ENCODE measurements at places on chromosomes 11 and 22.

DNA sequence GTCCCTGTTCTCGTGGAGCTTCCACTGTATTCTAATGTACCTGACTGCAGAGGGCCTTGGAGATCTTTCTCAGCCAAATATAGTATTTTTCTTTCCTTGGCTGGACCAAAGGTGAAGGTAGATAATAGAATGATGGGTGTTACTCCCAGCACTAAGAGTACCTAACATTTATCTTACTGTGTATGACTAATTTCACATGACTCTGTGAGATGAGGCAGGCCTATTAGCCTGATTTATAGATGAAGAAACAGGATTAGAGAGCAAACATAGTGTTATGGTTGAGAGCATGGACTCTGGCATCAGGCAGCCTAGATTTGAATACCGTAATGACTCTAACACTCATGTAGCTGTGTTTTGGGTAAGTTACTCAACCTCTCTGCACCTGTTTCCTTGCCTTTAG is 2.7 kb downstream of the ACO2 start:
- DNase-seq: no peak

DNA sequence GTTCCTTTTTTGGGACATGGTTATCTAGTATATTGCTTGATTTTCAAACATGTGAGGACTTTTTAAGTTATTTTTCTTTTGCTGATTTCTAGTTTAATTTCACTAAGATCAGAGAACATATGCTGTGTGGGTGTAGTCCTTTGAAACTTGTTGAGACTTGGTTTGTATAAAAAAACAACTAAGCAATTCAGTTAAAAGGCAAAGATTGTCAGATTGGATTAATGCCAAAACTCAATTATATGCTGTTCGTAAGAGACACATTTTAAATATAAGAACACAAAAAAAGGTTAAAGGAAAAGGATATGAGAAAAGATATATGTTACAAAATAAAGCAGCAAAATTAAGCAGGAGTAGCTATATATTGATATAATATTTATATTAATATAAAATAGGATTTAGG is 17.8 kb upstream of the RRM1 start:
- no peak for DNase-seq

DNA sequence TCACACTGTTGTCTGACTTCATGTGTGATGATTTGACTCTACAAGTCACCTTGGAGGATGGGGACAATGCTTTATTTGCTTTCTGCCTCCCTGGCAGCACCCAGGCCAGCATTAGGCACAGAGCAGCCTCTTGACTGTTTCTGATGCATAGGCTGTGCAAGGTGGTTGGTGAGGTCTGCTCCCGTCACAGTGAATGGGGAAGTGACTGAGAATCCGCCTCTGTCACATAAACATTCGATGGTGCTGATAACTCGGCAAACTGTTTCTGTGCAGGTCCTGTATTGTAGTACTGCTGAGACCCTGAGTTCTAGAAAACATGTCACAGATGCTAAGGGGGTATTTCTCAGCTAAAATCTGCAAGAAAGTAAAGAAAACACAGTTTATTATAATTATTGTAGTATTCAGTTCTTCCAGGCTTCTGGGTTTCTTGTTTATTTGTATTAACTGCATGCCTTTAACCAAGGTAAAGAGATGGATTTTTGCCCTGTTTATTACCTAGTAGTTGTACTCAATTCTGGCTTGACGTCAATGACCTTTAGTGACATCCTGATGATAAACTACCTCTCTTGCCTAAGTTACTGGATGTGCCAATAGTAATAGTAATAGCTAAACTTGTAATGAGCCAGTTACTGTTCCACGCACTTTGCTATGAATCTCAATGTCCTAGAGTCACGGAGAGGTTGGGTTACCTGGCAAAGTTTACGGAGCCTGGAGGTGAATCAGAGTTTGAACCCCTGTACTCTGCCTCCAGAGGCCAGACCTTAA is 24.8 kb upstream of the RCN1 start:
- DNase-seq: no peak

GRCh38 chr11:24844406-24844805 is 347.6 kb downstream of the LUZP2 start:
- no peak for DNase-seq

GRCh38 chr11:92804388-92804966 is 165.0 kb upstream of the MTNR1B start:
- DNase-seq: no peak

GRCh38 chr11:63459586-63459985 is 31.4 kb downstream of the PLAAT5 start:
- no peak for DNase-seq

DNA sequence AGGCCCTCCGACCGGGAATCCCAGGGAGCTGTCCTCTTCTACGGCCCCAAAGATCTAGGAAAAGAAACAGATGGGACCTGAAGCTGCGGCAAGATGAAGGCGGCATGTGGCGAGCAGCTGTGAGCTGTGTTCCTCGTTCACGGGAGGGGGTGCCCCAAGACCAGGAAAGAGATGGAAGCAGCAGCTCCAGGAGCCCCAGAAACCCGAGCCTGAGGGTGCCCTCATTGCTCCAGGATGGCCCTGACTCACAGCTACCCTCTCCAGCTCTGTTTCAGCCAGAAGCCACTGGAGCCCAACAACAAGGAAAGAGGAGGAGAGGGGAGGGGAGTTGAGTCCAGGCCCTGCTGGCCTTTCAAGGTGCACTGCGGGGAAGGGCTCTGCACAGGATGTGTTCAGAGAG is 23.7 kb upstream of the NAP1L4 start:
- peak; percentile 17 for DNase-seq

- no peak for DNase-seq
Observed at GRCh38 chr22:17810570-17811116, 36.4 kb upstream of the BID start.

DNA sequence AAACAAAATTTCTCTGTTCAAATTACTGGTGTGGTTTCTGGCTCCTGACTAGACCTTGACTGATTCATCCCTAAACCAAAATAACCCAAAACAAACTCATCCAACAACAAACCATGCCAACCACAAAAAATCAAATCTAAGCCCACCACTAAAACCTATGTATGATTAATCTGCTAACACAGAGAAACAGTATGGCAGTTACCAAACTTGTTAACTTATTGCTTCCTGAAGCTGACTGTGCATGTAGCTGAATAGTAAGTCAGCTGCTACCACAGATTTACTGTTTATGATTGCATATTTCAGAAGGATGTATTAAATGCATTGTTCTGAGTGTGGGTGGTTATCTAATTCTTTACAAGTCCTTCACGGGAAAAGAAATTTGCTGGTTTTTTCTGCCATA is 231.1 kb downstream of the SWAP70 start:
- peak; percentile 79 for DNase-seq

DNA sequence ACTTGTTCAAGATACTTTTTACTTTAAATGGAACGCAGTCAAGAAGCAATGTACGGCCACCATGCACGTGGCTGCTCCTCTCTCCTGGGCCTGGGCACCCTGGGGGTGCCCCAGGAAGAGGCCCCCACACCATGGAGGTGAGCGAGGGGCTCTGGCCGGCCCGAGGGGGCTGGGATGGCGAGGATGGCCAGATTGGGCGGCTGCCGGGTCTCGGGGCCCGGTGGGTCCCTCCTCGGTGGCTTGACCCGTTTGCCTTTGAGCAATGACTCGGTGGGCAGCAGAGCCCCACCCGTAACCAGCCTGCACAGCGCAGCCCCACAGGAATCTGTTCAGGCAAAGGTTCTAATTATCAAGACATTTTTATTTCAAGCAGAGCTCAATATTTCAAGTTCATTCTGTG is 167.4 kb downstream of the BRD1 start:
- no peak for DNase-seq

GRCh38 chr11:3642071-3642951 is 519 bp upstream of the ART5 start:
- peak; percentile 80 for DNase-seq

DNA sequence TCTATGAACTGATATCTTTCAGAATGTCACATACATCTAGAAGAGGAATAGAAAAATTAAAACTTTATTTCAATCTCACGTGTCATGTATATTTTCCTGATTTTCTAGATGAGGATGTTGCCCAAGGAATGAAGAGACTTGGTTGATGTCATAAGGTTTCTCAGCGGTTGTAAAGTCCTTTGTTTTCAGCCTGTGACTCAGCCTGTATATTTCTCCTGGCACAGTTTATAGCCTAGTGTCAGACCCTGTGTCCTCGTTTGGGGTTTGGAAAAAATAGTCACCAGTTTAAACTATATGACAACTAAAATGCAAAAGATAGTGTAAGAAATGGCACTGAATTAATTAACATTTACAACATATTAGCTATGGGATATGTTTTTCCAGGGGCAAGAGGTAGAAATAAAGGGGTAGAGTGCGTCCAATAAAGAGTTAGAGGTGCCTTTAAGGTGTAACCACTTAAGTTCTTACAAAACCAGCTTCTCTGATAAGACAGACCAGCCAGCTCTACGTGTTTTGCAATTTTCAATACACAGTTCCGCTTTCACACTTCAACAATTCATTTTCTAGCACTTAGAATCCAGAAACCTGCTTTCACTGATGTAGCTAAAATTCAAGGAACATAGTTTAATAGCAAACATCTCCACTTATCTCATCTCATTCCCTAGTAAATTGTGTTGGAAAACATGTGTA is 1432.6 kb upstream of the TENM4 start:
- peak; percentile 6 for DNase-seq

GRCh38 chr11:13949876-13950275 is 12.6 kb upstream of the SPON1 start:
- no peak for DNase-seq

DNA sequence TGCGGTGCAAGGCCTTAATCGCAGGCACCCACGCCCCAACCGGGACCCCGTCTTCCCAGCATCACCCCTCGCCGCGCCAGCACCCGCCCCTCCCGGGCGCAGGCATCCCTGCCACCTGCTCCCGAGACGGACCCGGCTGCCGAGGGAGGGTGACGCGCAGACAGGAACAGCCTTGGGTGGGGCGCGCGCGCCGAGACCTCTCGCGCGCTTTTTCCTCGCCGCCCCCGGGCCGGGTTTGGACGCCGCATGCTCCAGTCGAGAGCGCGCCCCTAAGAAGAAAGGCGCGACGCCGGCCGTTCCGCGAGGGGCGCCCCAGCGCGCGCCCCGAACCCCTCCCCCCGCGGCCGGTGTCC is 504 bp downstream of the CFL1 start:
- DNase-seq: no peak

- peak; percentile 8 for DNase-seq
Observed at GRCh38 chr11:114501901-114502300, 57.8 kb downstream of the NXPE1 start.
